ENCODE measurements at places on chromosomes 7 and 10. TPM values are rescaled to one million over a fixed set of nuclear protein-coding genes. Genes with fewer than 3 reads are reported as not detected.

LIPK gene
- not detected for total RNA-seq

CNPY1 gene
- not detected for total RNA-seq

DEPP1 gene
- 0.28 TPM for total RNA-seq

PTF1A gene
- not detected for total RNA-seq

ETV1 gene
- total RNA-seq: 0.32 TPM

IFIT1B gene
- not detected for total RNA-seq

Data from activated CD4-positive, alpha-beta T cell treated with anti-CD3 and anti-CD28 coated beads for 36 hours (primary cell).